Fibroblast of skin of abdomen (primary cell): ENCODE measurements at places on chromosomes 4 and X.

DNA sequence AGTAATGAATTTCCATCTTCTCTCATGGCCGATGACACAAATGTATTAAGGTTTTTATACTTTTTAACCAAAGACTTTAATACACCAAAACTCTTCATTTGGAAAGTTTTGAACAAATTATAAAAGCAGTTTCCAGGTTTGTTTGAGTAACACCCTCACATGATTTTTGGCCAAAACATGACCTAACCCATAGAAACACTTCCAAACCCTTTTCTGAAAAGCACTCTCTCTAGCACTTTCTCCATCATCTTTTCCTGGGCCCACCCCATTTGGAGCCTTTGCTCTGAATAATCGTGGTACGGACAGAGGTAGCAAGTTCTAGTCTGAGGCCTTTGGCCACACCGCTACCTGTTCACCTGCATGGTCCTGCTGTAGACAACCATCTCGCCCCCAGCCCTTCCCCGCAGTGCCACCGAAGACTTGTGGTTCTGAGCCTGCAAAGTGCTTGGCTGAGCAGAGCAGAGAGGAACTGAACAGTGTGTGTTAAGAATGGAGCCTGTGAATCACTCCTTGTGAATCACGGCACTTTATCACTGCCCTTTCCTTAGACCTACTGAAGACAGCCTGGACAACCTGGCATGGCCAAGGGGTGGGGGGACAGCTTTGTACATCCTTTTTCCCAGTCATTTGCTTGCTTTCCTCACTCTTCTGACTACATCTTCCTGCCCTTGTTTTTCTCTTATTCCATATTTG, 181.8 kb downstream of the PTTG2 start:
- peak; percentile 49 for DNase-seq

GRCh38 chr4:120130786-120131185, 64.1 kb upstream of the MAD2L1 start:
- DNase-seq: no peak

GRCh38 chr4:181685461-181685860, 557.7 kb upstream of the TENM3 start:
- peak; percentile 36 for DNase-seq

DNA sequence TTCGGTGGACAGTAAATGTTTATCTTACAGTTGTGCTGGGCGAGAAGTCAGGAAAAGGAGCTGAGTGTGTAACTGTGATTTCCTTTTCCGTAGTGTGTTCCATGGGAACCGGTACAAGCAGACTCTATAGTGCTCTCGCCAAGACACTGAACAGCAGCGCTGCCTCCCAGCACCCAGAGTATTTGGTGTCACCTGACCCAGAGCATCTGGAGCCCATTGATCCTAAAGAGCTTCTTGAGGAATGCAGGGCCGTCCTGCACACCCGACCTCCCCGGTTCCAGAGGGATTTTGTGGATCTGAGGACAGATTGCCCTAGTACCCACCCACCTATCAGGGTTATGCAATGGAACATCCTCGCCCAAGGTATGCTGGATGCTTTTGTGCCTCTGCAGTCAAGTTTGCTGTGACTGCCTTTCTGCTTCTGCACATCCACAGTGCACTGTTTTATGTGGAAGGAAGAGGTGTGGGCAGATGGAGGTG, 27.4 kb downstream of the NOCT start:
- DNase-seq: no peak

- DNase-seq: no peak
These were observed 22.3 kb downstream of the HAND2 start for GRCh38 chr4:173507471-173508385.

DNA sequence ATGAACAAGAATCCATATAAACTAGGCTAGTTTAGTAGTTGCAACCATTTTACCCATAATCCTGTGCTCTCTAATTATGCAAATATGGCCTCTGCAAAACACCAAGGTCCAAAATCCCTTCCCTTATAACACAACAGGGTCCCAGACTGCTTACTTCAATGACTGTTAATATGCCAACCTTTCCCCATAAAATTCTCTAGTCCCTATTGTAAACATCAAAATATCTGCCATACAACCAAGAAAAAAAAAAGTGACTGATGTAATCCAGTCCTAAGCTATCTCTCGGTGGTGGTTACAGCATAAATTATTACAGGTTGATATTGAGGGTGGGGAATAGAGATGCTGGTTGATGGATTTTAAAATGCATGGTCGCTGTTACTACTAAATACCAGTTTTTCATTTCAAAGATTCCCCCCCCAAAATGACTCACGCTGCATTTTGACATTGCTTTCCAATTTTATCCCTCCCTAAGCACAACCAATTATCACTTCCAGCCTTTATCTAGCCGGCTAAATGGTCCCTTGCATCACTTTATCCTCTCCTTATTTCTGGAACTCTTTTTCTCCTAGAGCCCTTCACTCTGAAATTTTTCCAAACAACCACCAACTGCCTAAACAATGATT, 44.8 kb downstream of the TSPAN5 start:
- DNase-seq: peak; percentile 31

- no peak for DNase-seq
These were observed 12.7 kb upstream of the ZNF330 start for GRCh38 chr4:141207961-141208360.

- DNase-seq: no peak
These were observed 144.8 kb downstream of the NWD2 start for GRCh38 chr4:37389366-37389765.
